ENCODE measurements at places on chromosomes 16 and 17.

- no peak for DNase-seq
Observed at GRCh38 chr16:30104492-30104891, 8.5 kb upstream of the YPEL3 start.

GRCh38 chr17:41101586-41102259 lies at the start of gene KRTAP4-16:
Gene KRTAP4-16 (minus strand): TSS chr17:41102209. CDS start chr17:41102209, 0 bp downstream.
- no peak for DNase-seq

- DNase-seq = no peak
Observed at GRCh38 chr17:67574658-67575293, 143.0 kb upstream of the NOL11 start.

GRCh38 chr16:11780991-11781680 lies 15.9 kb downstream of the ZC3H7A start:
- DNase-seq = no peak

- DNase-seq = peak; percentile 15
Observed at GRCh38 chr17:72455562-72455961, 334.7 kb downstream of the SOX9 start.

- DNase-seq = no peak
Observed at GRCh38 chr17:12909046-12909445, 108.8 kb downstream of the ELAC2 start.

- no peak for DNase-seq
Observed at GRCh38 chr16:82280867-82281266, 110.8 kb upstream of the MPHOSPH6 start.

DNA sequence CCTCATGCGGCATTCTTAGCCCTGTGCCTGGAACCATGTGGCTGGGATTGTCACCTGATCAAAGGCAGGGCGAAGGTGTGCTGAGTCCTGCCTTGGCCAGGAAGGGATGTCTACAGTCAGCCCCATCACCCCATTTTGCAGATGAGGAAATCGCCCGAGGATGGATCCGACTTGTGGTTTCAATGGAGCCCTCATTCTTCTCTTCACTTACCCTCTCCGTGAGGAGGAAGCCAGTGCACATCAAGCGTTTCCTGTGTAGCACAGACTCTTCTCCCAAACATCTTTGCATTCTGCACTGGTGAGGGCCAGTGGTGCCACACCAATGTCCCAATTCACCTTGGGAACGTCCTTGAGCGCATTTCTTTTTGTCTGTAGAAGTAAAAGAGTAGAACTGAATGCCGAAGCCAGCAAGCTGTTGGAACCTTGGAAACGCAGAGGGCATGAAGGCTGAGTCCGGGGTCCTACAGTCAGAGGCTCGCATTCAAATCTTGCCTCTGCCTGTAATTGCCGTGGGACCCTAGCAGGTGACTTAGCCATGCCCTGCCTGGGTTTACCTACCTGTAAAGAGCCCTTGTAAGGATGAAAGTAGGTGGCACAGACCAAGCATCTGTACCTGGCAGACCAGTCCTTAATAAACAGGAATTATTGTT lies 85.4 kb downstream of the IRF8 start:
- no peak for DNase-seq

- DNase-seq = no peak
Observed at GRCh38 chr17:40791111-40791510, 8.6 kb downstream of the KRT28 start.

GRCh38 chr17:32783602-32784001 lies 93.3 kb downstream of the MYO1D start:
- no peak for DNase-seq

DNA sequence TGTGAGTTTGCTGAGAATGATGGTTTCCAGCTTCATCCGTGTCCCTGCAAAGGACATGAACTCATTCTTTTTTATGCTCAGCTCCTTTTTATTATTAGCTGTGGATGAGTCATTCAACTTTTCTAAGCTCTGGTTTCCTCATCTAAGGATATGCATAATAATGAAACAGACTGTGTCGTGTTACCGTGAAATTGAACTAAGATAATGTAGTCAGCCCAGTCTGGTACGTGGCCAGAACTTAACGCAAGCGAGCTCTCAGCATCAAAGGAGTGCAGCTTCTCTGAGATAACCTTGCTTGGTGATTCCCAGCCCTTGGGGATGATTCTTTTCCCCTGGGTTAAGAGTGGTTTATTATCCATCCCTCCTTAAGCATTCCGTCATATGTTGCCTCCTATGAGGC lies 454.3 kb upstream of the EEF2KMT start:
- no peak for DNase-seq

DNA sequence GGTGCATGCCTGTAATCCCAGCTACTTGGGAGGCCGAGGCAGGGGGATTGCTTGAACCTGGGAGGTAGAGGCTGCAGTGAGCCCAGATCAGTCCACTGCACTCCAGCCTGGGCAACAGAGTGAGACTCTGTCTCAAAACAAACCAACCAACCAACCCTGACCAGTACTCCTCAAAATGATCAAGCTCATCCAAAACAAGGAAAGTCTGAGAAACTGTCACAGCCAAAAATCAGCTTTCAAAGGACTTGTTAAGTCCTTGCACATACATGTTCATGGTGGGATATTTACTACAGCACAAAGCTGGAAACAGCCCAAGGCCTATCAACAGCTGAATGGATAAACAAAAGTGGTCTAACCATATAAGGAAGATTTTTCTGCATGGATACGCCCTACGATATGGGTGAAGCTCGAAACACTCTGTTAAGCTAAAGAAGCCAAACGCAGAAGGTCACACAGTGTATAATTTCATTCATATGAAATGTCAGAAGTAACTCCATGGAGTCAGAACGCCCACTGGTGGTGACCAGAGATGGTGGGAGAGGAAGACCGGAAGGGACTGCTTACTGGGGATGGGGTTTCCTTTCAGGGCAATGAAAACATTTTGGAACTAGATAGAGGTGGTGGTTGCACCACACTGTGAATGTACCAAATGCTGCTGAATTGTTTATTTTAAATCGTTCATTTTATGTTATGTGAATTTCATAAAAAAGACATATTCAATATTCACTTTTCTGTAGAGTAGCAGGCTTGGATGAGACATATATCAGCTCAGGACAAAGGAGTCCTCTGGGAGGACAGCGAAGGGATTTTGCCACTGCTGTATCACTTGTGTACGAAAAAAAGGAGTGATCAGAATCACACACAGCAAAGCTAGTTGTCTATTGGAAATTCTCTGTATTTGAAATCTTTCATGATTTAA lies 17.7 kb downstream of the CCL17 start:
- DNase-seq = peak; percentile 39

DNA sequence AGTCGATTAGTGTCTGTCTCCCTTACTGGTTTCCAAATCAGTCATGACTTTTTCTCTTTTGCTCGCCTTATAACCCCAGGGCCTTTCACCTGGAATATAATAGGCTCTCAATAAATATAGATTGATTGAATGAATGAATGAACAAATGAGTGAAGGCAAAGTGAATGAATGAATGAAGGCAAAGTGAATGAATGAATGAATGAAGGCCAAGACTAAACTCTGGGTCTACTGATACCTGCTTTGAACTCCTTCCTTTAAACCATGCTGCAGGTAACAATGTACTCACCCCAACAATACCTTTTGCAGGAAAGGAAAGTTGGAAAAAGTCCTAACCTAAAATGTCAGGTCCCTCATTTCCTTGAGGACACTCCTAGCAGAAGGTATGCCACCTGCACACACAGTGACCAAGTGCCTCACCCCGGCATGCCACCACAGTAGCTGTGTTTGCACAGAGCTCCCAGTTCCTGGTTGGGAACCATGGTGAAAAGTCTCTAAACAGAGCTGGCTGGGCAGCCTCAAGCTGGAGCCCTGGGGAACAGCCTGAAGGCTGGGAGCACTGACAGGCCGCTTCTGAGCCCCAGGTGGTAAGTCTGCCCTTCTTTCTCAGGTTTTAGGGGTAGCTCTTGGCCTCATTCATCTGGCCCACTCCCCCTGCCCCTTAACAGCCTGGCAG lies 42.7 kb upstream of the ANKFN1 start:
- no peak for DNase-seq

GRCh38 chr16:27704252-27704651 lies 154.3 kb downstream of the KATNIP start:
- DNase-seq = no peak

DNA sequence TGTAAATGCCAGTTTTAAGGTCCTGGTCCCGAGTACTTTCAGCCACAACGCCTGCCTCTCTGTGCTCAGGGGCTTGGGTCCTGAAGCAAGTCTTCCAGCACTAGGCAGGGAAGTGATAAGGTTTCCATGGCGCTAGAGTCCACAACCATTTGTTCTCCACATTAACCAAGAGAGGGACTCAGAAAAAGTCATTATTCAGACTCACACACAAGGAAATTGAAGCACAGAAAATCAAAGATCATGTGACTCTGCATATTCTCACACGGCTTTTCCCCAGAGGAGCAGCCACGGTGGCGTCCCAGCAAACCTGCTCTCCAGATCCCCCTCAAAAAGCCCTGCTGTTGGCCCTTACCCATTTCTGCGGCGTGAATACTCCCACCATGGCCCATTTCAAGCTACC lies 9.7 kb downstream of the ENPP7 start:
- DNase-seq = no peak

DNA sequence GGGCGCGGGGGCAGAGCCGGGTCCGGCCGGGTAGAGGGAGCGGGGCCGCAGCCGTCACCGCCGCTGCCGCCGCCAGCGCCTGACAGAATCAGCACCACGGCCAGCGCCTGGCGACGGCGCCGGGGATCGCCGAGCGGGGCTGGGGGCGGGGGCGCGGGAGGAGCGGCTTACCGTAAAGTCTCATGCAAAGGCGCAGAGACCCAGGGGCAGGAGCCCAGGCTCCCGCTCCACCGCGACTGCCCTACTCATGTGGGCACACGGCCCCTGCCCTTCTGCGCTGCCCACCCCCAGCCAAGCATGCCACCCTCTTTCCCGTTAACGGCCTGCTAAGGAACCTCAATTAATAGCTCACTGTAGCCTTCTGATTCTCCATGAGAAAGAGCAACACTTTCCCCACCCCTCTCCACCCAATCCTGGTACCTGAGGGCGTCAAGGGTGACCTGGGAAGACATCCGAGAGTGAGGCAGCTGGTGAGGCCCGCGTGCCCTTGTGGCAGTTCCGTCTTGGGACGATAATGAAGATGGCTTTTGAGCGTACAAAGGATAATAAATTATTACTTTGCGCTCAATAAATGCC lies at the start of gene SEZ6:
SEZ6 (minus strand) TSS at position 98 of the 576 bp plus-strand sequence. CDS start 164 bp downstream, outside the sequence.
- peak; percentile 97 for DNase-seq

DNA sequence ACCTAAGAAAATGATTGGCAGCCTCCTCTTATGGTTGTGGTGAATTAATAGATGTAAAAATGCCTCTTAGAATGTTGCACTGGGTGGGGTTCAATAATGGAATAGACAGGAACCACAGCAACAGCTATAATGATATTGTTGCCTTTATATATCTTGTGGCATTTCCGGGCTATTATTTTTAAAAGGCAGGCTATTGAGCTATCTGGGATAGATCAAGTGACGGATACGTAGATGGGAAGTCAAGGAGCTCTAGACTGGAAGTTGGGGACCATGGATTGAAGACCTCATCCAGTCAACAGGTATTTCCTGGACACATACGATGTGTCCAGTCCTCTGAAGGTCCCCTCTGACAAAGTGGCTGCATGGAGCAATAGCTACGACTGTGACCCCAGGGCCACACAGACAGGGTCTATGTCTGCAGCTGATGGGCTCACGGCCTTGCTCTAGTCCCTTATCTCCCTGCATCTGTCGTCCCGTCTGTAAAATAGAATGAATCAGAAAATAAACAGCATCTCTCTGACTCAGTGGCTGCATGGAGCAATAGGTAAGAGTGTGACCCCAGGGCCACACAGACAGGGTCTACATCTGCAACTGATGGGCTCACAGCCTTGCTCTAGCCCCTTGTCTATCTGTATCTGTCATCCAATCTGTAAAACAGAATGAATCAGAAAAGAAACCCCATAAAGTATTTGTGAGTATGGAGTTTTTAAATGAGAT lies 117.7 kb upstream of the FOXF1 start:
- no peak for DNase-seq

DNA sequence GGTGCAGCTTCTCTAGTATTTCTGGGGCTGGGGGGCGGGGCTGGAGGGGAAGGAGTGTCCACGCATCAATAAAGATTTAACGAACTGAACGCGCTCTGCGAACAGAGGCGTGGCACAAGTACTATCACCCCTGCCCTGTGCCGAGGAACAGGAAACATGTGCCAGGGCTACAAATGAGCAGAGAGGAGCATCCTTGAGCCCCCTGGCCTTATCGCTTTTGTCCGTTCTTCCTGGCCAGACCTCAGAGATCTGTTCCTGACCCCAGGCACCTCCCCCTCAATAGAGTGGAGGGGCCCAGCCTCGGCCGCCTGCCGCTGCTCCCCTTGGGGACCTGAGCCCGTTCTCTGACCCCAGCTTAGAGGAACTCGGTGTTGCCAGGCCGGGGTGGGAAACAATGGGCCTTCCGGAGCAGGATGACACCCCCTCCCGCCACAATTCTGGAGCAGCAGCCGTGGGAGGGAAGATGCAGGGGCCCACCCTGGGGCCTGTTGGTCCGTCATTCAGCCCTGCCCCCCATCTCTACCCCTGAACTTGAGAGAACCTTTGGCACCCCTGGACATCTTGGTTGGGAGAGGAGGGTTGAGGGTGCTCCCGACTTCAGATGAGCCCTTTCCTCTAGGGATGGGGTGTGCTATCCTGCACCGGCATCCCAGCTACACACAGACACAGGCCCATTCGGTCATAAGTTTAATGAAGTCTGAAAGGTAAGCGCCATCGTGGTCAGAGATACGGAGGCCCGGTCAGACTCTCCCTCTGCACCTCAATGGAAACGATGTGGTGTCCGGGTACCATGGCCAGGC lies 1.1 kb downstream of the NAA38 start:
- DNase-seq = peak; percentile 41

- DNase-seq = no peak
Observed at GRCh38 chr17:49616601-49617131, 41.0 kb downstream of the NXPH3 start.

DNA sequence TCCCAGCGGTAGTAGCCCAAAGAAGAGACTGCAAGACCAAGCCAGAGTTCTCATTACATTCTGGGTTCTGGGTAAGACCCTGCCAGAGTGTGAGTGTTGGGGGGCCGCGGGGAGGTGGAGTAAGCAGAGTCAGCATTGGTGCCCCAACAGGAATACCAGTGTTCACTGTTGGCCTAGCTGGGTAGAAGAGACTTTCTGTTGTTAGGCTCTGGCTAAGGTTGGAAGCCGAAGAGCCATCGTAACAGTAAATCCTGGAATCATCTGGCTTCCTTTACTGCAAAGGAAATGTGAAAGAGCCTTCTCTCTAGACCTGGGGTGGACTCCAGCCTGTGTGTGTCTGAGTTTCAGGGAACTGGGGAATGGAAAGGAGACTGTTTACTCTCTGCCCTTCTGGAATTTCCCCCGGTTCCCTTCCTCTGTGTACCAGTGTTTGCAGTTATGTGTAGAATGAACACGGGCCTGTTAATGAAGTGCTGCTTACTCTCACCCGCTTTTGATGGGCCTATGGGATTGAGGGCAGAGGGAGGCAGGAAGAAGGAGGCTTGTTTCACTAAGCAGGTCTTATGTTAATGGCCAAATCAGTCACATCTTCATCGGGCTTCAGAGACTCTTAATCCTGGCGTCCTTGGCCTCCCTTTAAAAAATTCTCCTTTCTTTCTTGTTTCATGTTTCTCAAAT lies 68.5 kb downstream of the WWP2 start:
- no peak for DNase-seq

DNA sequence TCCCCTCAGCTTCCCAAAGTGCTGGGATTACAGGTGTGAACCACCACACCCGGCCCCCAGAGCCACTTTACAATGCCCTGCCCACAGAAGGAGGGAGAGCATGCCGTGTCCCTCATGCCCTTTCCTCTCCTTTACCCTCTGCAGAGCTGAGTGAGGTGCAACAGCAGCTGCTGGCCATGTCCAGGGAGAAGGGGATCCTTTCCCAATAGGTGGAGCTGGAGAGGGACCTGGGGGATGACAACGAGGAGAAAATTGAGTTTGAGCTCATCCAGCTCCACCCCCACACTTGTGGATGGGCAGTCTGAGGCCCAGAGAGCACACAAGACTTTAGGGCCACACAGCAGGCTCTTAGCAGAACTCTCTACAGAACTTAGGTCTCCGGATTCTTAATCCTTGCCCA lies 7.9 kb upstream of the GSDMA start:
- no peak for DNase-seq
